T1000 (cell line): ENCODE measurements at places on chromosomes 12 and 14.

GRCh38 chr14:97626088-97626487 is 828.9 kb downstream of the VRK1 start:
- DNase-seq = no peak

DNA sequence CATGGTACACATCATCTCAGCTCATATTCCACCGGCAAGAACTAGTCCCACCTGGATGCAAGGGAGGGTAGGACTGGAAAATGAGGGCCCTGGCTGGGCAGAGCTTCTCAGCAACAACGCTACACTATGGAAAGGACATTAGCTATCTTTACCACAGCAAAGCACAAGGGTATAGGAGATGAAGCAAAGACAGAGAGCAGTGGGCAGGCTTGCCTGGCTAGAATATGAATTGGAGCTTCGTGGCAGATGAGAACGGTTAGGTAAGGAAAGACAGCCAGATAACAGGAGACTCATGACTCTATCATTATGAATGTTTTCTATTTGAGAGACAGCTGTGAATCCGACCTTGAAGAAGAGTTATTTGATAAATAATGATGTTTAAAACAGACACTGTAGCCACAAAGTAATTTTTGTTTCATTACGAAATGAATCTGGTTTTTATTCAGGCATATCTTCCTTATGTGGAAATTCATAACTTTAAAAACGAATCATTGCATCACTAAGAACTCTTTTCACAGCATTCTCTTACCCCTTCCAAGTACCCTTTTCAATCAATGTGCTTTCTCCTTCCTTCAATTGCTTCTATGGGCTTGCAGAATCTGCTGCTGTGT is 59.1 kb upstream of the PCED1B start:
- DNase-seq = peak; percentile 35

DNA sequence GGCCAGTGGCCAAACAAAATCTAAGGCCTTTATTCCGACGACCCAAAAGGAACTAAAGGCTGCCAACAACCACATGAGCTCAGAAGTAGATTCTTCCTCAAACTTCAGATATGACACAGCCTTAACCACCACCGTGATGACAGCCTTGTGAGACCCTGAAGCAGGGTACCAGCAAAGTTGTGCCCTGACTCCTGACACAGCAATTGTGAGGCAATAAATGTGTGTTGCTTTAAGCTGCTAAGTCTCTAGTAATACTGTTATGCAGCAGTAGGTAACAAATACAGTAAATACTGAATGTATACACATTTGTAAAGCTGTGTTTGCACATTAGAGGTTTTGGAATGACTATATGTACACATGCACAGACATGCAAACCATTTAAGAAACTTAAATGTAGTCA is 10.7 kb upstream of the SLC6A13 start:
- no peak for DNase-seq

- no peak for DNase-seq
These were observed 62.3 kb downstream of the NIN start for GRCh38 chr14:50768680-50769079.

GRCh38 chr14:94673781-94674231 is 61.6 kb downstream of the SERPINA3 start:
- no peak for DNase-seq
